ENCODE measurements at places on chromosomes 2 and 18. TPM values are rescaled to one million over a fixed set of nuclear protein-coding genes. Genes with fewer than 3 reads are reported as not detected.

Gene CRYBA2
- not detected for total RNA-seq

Gene ZNF385B
- total RNA-seq = not detected

Gene CFAP221
- total RNA-seq = 0.22 TPM

Gene POTEI
- not detected for total RNA-seq

Gene DTNA
- 0.14 TPM for total RNA-seq

Gene SULT1C4
- total RNA-seq = not detected

Gene CD207
- total RNA-seq = 0.07 TPM

Gene GKN1
- 0.24 TPM for total RNA-seq

Gene ERMN
- total RNA-seq = not detected

Gene CNGA3
- total RNA-seq = 0.09 TPM

Gene FBXO11
- 50.2 TPM for total RNA-seq

Gene ZAP70
- not detected for total RNA-seq

Gene PJVK
- 1.6 TPM for total RNA-seq
